ENCODE measurements at places on chromosomes 5 and 9. TPM values are rescaled to one million over a fixed set of nuclear protein-coding genes. Genes with fewer than 3 reads are reported as not detected.
A peak's percentile ranks its signal among the peaks of the same experiment; 100 is the strongest.

The EDIL3 gene
- 2.0 TPM for total RNA-seq

- H3K36me3 ChIP-seq: peaks cover 12% of the 10 kb centered on the region
- DNase-seq: peak; percentile 84
- H3K27me3 ChIP-seq: no peaks in the 10 kb centered on the region
- H3K27ac ChIP-seq: no peak overlapping the region
Measured at GRCh38 chr9:137276473-137277328, 825 bp upstream of the TOR4A start.

The FAM163B gene
- total RNA-seq: not detected

GRCh38 chr9:89052470-89053097, 61.3 kb downstream of the S1PR3 start:
- no peak for DNase-seq
- no peaks in the 10 kb centered on the region for H3K36me3 ChIP-seq
- no peaks in the 10 kb centered on the region for H3K4me1 ChIP-seq
- no peak overlapping the region for H3K4me3 ChIP-seq
- H3K27ac ChIP-seq: no peak overlapping the region

DNA sequence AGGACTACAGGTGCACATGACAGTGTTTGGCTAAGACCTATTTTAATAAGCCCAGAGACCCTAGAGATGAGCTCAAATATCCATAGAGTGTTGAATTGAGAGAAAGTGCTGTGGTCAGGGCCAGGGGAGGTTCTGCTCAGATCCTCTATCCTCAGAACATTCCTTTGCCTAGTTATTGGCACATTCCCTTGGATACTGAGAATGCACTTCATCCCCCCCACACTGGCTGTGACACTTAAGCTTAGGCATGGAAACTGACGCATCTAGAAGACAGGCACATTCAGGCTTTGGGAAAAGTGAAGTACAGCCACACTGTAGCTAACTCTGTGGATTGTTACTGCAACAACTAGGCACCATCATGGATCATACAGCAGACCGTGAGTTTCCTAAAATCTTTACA, 27.1 kb upstream of the RASGRF2 start:
- no peak overlapping the region for H3K27ac ChIP-seq
- no peaks in the 10 kb centered on the region for H3K36me3 ChIP-seq
- no peak for DNase-seq
- H3K4me1 ChIP-seq: no peaks in the 10 kb centered on the region
- H3K4me3 ChIP-seq: no peak overlapping the region

The MSX2 gene
- total RNA-seq: 16.6 TPM

- no peaks in the 10 kb centered on the region for H3K4me1 ChIP-seq
- no peaks in the 10 kb centered on the region for H3K36me3 ChIP-seq
- no peak for DNase-seq
- no peak overlapping the region for H3K4me3 ChIP-seq
Measured at GRCh38 chr5:81800797-81801196, 49.9 kb upstream of the SSBP2 start.

DNA sequence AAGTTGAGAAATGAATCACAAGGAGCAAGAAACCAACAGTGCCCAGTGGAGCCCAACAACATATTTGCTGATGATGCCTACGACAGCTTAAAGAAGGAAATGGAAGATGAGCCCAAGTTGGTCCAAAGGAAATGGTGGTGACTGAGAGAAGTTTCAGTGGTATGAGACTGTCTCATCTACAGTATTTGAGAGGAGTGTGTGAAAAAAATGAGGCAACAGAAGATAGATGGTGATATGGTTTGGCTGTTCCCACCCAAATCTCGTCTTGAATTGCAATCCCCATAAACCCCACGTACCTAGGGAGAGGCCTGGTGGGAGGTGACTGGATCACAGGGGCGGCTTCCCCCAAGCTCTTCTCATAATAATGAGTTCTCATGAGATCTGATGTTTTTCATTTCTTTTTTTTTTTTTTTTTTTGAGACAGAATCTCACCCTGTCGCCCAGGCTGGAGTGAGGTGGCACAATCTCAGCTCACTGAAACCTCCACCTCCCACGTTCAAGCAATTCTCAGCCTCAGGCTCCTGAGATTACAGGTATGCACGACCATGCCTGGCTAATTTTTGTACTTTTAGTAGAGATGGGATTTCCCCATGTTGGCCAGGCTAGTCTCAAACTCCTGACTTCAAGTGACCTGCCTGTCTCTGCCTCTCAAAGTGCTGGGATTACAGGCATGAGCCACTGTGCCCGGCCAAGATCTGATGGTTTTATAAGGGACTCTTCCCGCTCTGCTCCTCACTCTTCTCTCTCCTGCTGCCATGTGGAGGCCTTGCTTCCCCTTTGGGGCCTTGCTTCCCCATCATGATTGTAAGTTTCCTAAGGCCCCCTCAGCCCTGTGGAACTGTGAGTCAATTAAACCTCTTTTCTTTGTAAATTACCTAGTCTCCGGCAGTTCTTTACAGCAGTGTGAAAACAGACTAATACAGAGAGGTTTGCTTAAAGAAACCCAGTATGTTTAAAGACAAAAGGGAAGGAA, 30.2 kb downstream of the EFCAB9 start:
- H3K36me3 ChIP-seq: peaks cover 71% of the 10 kb centered on the region
- no peak for DNase-seq
- H3K4me3 ChIP-seq: no peak overlapping the region

GRCh38 chr5:134003817-134004625, 754 bp downstream of the VDAC1 start:
- peak overlapping the region; percentile 99 for H3K4me3 ChIP-seq
- peaks cover 20% of the 10 kb centered on the region for H3K36me3 ChIP-seq
- peak overlapping the region; percentile 75 for H3K27ac ChIP-seq
- H3K4me1 ChIP-seq: peaks cover 4% of the 10 kb centered on the region

DNA sequence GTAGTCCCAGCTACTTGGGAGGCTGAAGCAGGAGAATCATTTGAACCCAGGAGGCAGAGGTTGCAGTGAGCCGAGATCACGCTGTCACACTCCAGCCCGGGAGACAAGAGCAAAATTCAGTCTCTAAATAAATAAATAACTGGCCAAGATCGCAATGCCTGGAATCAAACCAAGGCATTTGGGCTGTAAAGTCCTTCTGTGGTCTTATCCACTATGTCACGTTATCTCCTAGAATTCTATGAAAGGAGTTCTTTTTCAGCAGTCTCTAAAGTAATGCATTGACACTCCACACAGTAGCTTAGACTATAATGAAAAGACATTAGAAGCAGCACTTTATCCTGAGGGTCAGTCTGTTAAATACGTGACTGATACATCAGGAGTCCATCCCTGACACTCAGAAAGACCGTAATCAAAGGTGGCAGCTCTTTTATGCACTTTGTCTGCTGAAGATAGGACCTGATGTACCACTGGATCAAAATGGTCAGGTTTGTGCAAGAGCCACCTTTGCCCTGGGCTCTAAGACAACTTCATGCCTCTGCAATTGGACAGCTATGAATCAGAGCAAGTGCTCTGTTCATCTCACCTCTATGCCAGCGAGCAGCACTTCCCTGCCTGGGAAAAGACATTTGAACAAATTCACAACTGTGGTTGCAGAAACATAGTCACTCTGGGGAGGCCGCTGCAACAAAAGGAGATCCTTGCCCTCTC, 31.7 kb upstream of the GNA14 start:
- no peaks in the 10 kb centered on the region for H3K4me1 ChIP-seq
- no peaks in the 10 kb centered on the region for H3K36me3 ChIP-seq
- no peak overlapping the region for H3K27ac ChIP-seq
- H3K27me3 ChIP-seq: no peaks in the 10 kb centered on the region

DNA sequence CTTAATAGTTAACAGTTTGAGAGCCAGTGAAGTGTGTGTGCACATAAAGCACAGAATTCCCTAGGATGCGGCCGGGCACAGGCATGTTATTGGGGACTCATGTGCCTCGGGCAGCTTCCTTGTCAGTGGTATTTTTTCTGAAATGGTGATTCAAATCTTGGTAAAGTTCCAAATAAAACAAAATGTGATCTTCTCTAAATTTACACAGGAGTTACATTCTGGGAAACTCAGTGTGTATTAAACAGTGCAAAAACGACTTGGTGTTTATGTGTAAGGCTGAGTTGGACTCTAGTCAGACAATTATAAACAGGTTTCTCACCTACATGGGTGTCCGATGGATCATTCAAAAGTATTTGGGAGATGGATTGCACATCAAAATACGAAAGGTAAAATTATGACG, 48.9 kb downstream of the BOD1 start:
- H3K36me3 ChIP-seq: no peaks in the 10 kb centered on the region
- no peak overlapping the region for H3K4me3 ChIP-seq
- no peaks in the 10 kb centered on the region for H3K4me1 ChIP-seq
- DNase-seq: peak; percentile 1

DNA sequence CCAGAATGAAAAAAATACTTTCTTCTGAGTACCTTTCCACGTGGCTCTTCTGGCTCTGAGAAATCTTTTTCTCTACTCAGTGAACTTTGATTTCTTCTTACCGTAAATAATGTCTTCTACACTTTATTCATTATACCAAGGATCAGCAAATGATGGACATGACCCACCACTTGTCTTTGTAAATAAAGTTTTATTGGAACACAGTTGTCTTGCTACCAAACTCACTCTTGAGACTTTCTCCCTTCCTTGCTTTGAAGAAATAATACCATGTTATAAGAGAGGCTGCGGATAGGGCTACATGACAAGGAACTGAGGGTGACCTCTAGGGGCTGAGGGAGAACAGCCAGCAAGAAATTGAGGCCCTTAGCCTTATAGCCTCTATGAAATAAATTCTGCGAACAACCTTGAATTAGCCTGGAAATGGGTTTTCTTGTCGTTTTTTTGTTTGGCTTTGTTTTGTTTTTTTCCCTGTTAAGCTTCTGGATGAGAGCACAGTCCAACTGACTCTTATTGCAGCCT, 212.5 kb downstream of the COMMD10 start:
- DNase-seq: peak; percentile 56
- no peak overlapping the region for H3K4me3 ChIP-seq
- no peak overlapping the region for H3K27ac ChIP-seq
- peaks cover 5% of the 10 kb centered on the region for H3K36me3 ChIP-seq

DNA sequence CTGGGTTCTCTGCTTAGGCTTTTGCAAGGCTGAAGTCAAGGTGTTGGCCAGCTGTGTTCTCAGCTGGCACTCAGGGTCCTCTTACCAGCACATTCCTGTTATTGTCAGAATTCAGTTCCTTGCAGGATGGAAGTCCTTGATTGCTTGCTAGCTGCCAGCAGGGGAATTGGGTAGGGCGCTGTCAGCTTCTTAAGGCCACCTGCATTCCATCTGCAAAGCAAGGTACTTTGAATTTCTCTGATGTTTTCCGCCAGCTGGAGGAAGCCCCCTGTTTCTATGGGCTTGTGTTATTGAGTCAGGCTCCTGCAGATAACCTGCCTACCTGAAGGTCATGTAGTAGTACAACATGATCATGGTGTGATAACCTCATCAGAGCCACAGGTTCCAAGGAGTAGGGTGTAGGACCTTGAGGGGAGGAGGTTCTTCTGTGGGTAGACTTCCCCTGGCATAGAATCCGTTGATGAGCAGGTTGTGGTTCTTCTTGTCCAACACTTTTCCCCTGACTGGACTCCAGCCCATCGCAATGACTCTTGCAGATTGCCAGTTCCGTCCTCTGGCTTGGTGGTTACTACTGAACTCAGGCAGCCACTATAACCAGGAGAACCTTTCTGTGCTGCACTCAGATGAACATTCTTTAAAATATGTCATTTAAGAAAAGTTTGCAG, 6.8 kb downstream of the TENT4A start:
- DNase-seq: no peak
- H3K4me3 ChIP-seq: no peak overlapping the region
- H3K4me1 ChIP-seq: peaks cover 10% of the 10 kb centered on the region
- H3K27ac ChIP-seq: no peak overlapping the region
- H3K36me3 ChIP-seq: peaks cover 25% of the 10 kb centered on the region
